Stimulated activated CD8-positive, alpha-beta memory T cell treated with anti-CD3 and anti-CD28 coated beads, Interleukin-4, amount 100 ng/mL, for 24 hours (primary cell): ENCODE measurements at places on chromosomes 16 and 17.

- DNase-seq, result no peak
Measured at GRCh38 chr17:47213540-47213939, 4.4 kb downstream of the MYL4 start.

DNA sequence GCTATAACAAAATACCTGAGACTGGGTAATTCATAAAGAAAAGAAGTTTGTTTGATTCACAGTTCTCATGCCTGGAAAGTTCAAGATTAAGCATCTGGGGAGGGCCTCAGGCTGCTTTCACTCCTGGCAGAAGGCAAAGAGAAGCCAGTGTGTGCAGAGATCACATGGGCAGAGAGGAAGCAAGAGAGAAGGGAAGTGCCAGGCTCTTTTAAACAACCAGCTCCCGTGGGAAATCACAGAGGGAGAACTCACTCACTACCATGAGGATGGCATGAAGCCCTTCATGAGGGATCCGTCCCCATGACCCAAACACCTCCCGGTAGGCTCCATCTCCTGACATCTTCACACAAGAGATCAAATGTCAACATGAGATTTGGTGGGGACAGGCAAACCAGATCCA lies 501.6 kb downstream of the MAF start:
- DNase-seq, result no peak

- no peak for DNase-seq
Measured at GRCh38 chr17:41448506-41448905, 7.7 kb upstream of the KRT38 start.

DNA sequence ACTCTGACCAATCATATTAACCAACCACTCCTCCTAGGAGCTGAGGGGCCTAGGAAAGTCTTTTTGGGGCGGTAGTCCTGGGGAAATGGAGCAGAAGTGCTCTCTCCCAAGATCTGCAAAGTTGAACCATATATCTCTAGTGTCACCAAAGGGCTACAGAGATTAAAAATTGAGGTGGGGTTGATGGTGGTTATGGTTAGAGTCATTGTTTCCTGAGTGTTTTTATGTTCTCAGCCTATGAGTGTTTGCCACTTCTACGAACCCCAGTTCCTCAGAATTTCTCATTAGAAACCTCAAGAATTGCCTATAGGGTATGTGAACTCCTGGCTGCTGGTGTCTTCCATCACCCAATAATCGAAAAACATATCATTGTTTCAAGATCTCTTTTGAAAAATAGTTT lies 217.8 kb downstream of the CDRT15L2 start:
- DNase-seq, result no peak

DNA sequence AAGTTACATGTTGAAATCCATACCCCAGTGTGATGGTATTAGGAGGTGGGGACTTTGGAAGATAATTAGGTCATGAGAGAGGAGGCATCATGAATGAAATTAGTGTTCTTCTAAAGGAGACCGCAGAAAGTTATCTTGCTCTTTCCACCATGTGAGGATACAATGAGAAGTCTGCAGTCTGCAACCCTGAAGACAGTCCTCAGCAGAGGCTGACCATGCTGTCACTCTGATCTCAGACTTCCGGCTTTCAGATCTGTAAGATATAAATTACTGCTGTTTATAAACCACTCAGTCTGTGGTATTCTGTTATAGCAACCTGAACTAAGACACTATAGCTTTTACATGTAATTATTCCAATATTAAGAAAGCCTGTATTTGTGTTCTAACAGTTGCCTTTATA lies 116.7 kb upstream of the CES5A start:
- DNase-seq, result no peak
